ENCODE measurements at places on chromosomes 6 and 20.
A peak's percentile ranks its signal among the peaks of the same experiment; 100 is the strongest.

DNA sequence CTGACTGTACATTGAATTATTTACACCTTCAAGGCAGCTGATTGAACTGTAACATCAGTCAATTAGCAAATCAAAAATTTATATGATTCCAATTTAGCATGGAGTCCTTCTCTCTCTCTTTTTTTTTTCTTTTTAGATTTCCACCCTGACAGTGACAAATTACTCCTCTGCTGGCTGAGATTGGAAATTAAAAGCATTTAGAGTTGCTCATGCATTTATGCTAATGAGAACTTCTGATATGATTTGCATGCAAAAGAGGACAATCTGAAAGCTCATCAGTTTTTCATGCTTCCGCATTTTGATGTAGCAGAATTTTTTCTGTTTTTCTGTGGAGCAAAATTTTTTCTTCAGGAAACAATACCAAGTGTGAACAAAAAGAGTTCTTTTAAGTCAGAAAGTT, 130.5 kb upstream of the NOX3 start:
- no peak for DNase-seq

DNA sequence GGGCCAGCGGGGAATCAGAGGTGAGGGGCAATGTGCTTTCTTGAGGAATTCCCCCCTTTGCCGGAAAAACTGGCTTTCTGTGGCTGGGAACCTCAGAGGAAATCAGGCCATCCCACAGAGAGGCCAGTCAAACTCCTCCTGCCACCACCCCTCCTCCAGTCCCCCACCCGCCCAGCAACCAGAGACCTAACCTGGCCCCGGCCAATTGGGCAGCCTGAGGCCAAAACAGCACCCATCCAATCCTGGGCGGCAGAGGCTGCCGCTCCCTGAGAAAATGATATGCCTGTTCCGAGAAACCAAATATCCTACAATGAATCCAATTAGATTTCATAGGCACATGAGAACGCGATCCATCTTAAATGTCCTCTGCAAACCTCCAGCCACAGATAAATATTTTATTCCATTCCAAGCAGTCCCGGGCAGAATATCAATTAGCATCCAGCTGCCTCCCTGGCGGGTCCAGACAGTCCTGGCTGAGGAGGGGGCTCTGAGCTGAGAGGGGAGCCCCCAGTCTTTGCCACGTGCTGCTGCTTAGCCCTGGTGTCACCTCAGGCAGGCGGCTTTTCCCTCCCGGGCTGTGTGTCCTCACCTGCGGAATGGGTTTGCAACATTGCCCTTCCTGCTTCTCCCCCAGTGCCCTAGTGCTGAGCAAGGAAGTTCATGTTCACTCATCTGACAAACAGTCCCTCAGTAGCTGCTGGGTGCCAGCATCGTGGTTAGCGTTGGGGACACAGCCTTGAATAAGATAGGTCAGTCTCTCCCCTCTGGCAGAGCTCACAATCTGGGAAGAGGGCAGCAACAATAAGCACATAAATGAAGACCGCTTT, 95.0 kb downstream of the DLGAP4 start:
- DNase-seq = no peak

DNA sequence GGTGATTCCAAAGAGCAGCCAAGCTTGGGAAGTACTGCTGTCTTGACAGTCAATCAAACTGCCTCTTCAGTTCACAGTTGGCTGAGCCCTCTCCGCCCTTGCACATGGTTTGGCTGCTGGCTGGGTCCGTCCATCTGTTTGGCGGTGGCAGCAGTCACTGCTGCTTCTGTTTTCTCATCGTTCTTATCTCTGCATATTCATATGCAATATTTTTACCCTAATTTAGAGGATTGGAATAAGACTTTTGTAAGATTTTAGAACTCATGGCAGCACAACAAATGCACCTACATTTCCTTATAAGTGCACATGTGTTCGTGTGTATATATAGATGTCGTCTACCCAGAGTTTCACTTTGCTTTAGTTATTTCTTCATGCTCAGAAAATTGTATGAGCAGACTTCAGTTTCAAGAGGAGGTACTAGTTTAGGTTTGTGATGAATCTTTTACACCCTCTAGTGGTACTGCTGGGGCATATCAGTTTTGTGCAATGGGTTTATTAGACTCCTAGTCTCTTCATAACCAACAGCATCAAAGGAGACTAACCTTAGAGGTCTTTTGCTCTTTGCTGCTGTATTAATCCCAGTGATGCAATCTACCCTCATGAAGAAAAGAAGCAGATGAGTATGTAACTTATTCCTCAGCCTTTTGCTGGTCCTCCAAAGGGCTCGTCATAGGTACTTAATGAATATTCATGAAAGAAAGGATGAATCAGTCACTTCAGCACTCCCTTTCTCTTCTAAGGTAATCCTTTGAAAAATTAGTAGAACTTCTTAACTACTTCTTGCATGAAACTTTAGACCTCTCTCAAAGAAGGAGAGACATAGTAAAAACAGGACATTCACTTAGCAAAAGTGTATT, 44.3 kb downstream of the KHDC1L start:
- peak; percentile 10 for DNase-seq

DNA sequence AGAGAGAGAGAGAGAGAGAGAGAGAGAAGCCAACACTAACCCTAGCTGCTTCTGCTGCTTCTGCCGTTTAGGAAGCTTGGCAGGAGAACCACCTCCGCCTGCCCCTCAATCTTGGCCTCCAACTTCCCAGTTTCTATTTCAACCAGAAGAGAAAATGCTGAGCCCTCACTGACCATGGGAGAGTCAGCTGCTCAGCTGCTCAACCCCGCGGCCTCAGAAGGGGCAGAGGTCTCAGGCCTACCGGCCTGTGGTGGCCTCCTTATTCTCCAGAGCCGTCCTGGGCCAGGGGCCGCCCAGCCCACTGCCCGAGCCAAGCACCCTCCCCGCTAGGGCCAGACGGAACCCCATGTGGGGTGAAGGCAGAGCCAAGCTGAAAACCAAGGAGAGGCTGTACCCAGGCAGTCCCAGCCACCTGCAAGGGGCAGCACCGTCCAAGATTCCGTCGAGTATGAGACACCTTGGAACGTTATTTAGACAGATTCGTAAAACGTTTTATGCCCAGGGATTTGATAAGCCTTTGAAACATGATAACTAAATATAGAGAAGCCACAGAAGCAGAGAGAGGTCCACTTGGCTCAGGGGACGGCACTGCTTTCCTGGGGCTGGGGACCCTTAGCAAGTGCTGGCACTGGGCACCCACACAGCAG, 116.6 kb downstream of the DLL1 start:
- no peak for DNase-seq

DNA sequence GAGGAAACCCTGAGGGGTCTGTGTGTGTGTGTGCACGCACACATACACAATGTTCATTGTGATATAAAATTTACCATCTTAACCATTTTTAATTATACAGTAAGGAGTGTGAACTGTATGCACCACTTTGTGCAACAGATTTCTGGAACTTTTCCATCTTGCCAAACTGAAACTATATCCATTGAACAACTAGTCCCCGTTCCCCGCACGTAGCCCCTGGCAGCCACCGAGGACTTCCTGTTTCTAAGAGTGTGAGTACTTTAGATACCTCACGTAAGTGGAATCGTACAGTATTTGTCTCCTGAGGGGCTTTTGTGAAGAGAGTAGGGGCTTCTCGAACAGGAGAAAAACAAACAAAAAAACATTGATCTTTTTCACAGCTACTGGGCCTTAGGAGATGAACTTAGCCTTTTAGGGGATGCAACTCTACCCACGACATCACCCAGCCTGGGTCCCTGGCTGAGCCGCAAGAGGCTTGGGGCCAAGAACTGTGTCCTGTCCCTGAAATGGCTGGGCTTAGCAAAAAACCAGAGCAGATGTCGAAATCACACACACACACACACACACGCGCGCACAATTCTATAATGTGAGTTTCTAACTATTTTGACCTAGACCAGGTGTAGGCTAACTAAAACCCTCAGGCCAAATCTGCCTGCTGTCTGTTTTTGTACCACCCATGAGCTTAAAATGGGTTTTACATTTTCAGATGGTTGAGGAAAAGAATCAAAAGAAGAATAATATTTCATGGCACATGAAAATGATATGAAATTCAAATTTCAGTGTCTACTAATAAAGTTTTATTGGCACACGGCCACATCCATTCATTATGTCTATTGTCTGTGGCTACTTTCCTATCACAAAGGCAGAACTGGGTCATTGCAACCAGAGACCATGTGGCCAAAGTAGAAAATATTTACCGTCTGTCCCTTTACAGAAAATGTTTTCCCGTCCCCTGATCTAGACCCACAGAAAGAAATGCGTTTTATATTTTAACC, 144.2 kb downstream of the EYA2 start:
- no peak for DNase-seq
